ENCODE measurements at places on chromosomes 2 and 18.
A peak's percentile ranks its signal among the peaks of the same experiment; 100 is the strongest.

- no peak for DNase-seq
- no peak overlapping the region for H3K4me3 ChIP-seq
- H3K4me1 ChIP-seq, result no peaks in the 10 kb centered on the region
- H3K36me3 ChIP-seq, result no peaks in the 10 kb centered on the region
Measured at GRCh38 chr2:70870790-70871189, 35.2 kb upstream of the CD207 start.

GRCh38 chr2:238345297-238345968 is 25.1 kb downstream of the TRAF3IP1 start:
- H3K27ac ChIP-seq, result no peak overlapping the region
- no peaks in the 10 kb centered on the region for H3K27me3 ChIP-seq
- H3K4me3 ChIP-seq, result no peak overlapping the region
- 0 out of 2 replicates have a peak, but pooled peaks cover 4% of the 10 kb centered on the region for H3K36me3 ChIP-seq
- H3K4me1 ChIP-seq, result peaks cover 11% of the 10 kb centered on the region

DNA sequence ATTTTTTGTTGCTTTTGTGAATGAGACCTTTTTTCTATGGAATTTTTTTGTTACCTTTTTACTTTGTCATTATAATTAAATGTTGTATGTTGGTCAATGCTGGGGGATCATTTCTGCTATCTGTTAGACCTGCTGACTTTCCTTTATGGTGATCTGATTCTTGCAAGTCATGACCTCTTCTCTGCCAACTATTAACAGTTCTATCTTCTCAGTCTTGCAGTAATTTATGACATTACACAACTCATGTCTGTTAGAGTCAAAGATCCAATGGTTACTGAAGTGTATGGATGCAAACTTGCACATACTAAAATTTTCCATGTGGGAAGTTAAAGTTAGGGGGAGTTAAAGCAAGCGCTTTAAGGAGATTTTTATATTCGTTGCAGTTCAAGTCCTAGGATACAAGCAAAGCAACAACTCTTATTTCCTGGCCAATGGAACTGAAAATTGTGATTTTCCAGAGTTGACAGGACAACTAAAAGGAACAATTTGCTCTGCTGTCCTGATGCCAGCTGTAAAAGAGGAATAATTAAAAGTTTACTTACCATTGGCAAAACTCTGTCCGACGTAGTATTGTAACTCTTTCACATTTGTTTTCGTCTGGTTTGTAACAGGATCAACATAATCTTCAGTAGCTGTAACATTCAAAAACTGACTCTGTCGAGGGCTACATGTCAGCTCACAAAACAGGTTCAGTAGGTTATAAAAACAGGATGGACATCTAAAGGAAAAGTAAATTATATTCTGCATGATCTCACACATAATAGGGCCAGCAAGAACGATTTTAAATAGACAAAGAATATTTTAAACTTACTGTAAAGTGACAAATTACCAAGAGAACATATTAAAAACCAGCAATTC is 17.8 kb downstream of the NPC1 start:
- peaks cover 64% of the 10 kb centered on the region for H3K36me3 ChIP-seq
- H3K27ac ChIP-seq, result no peak overlapping the region
- no peaks in the 10 kb centered on the region for H3K27me3 ChIP-seq

DNA sequence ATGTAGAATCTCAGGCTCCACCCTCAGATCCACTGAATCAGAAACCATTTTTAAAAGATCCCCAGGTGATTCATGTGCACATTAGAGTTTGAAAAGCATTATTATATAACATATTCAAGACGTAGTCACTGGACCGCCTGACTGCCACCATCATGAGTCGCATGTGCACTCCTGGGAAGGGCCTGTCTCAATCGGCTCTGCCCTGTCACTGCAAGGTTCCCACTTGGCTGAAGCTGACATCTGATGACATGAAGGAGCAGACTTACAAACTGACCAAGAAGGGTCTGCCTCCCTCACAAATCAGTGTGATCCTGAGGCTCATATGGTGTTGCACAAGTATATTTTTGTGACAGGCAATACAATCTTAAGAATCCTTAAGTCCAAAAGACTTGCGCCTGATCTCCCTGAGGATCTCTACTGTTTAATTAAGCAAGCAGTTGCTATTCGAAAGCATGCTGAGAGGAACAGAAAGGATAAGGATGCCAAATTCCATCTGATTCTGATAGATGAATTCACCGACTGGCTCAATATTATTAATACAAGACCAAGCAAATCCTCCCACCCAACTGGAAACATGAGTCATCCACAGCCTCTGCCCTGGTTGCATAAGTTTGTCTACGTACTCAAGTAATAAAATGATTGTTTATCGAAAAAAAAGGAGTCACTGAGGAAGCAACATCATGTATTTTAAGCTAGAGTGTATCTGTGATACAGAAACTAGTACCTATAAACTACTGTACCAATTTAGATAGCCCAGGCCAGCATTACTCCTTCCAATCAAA is 26.2 kb downstream of the ATAD2B start:
- DNase-seq, result no peak
- no peaks in the 10 kb centered on the region for H3K27me3 ChIP-seq
- H3K4me1 ChIP-seq, result peaks cover 50% of the 10 kb centered on the region

DNA sequence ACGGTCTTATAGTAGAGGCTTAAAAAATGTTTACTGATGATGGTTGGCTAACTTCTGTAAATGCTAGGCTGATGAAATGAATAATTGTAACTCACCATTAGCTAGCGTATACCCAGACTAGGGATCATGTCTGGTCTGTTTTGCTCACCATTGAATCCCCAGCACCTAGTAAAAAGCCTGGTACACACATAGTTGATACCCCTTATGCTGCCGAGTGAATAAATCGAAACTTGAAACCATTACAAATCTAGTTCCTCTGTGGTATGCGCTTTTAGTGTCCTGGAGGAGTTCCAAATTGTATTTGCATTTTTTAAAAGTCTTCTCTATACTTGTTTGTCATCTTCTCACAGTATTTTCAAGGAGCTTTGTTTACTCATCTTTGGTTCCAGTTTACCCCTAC is 1.3 kb downstream of the TAF1B start:
- H3K4me1 ChIP-seq, result peaks cover 31% of the 10 kb centered on the region
- H3K36me3 ChIP-seq, result peaks cover 38% of the 10 kb centered on the region
- peak overlapping the region; percentile 73 for H3K27ac ChIP-seq
- peak overlapping the region; percentile 79 for H3K4me3 ChIP-seq
- no peaks in the 10 kb centered on the region for H3K27me3 ChIP-seq
- DNase-seq, result peak; percentile 75

- DNase-seq, result no peak
- no peak overlapping the region for H3K27ac ChIP-seq
- H3K4me1 ChIP-seq, result no peaks in the 10 kb centered on the region
Measured at GRCh38 chr18:51811883-51812282, 528.1 kb upstream of the DCC start.
